ENCODE measurements at places on chromosomes 12 and 14.
A peak's percentile ranks its signal among the peaks of the same experiment; 100 is the strongest.

- no peak for DNase-seq
These were observed 142.1 kb downstream of the KIF21A start for GRCh38 chr12:39300799-39301198.

DNA sequence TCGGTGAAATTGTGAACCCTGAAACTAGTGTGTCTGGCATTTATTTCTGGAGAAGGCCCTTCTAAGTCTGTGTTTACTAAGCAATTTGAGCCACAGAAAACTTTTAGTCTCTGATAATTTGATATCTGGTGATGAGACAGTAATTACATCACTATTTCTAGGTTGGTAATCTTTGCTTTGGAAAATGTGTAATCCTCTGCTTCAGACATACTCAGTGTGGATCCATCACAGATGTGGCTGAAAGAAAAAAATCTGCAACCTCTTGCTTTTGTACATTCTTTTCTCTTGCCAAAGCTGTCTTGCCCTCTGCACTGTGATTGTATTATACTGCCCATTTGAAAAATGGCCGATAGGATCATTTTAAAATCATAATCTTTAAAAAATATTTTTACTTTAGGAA is 78.1 kb downstream of the PELI2 start:
- no peak for DNase-seq

GRCh38 chr12:51730745-51731144 is 117.8 kb downstream of the FIGNL2 start:
- DNase-seq: no peak

DNA sequence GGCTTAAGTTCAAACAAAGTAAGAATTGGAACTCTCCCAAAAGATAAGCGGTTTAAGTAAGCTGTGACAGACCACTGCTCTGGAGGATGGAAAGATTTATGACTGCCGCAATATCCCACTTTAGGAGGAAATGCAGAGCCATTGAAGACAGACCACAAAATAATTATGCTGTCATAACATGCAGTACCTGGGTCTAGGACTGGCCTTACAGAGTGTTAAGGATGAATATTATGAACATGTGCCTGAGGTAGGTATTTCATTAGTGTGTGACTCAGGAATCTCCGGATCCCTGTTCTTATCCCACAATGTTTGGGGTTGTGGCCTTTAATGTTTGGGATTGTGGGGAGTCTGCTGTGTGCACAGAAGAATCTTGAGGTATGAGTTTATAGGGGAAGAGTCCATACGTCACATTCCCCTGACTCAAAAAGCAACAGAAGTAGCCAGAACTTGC is 114.9 kb downstream of the SAMD4A start:
- DNase-seq: no peak

DNA sequence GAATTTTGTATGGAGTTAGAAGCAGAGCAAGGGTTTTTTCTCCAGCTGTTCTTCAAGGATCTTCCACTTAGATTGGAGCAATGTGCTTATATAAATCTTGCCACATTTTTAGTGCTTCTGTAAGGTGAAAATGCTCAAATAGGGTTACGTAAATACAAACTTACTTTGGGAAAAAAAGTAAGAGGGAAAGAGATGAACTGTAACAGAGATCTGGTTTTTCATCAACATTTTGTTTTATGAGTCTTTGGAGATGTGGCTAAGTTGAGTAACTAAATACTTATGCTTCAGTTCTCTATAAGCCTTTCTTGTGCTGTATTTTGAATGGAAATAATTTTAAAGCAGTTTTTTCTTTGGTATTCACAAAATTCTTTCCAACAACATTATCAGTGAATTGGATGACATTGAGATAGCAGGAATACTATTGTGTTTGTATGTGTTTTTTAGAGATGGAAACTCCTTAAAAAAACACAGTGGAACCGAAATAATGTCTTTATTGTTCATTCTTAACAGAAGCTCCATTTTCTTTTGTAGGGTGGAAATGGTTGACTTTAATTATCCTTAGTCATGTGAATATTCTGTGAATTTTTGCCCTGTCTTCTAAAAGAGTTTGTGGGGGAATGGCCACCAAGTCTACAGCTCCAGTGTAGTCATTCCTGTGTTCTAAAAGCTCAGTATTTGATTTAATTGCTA is 45.7 kb downstream of the NPAS3 start:
- no peak for DNase-seq

DNA sequence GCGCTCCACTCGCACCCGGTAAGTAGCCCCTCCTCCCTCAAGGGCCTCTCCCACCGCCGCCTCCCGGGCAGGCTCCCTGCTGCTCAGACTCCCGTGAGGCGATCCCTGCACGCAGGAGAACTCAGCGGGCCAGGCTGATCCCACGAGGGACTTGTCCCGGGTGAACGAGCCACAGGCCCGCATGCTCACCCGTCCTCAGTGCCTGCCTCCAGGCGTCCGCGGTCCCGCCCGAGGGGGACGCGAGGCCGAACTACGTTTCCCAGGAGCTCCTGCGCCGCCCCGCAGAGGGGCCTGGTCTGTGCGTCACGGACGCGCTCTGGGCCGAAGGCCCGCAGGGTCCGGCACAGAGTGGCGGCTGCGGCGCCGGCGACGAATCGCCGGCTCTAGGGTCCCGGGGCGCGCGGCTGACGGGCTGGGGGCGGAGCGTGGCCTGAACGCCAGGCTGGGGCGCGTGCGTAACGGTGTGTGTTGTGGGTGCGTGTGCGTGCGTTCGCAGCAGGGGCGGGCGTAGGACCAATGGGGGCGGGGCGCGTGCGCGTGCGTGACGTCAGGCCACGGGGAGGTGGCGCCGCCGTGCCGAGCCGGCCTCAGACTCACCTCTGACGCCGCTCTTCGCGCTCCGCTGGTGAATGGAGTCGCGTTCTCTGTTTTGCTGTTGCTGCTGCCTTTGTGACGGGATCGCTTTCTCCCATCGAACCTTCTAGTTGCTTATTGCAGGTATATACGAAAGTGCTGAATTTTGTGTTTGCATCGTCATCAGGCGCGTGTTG is at the start of the genes ZNF10 and ZNF891:
Gene ZNF10, plus strand, starts transcription at position 590 of the 770 bp plus-strand sequence. CDS start 13,866 bp downstream, outside the sequence.
Gene ZNF891, minus strand, starts transcription at position 237 of the 770 bp plus-strand sequence. CDS start 8,356 bp downstream, outside the sequence.
- peak; percentile 91 for DNase-seq

GRCh38 chr14:104392001-104392395 is 187.6 kb upstream of the C14orf180 start:
- no peak for DNase-seq

- DNase-seq: no peak
These were observed 37.3 kb upstream of the DCN start for GRCh38 chr12:91219919-91220318.

GRCh38 chr12:130667421-130667960 is 48.6 kb downstream of the RIMBP2 start:
- no peak for DNase-seq

DNA sequence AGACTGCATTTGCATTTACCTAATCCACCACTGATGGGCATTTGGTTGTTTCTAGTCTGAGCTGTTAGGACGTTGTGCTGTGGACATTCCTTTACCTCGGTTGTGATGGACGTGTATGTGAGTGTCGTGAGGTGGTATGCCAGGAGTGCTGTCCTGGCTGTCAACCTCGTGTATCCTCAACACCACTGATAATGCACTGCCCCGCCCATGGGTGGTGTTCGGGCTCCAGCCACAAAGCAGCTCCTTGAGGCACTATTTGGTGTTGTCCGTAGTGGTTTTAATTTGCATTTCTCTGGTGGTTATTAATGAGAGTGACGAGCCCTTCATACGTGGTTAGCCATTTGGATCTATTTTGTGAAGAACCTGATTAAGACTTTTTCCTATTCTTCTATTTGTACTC is 87.6 kb downstream of the PPP2R5C start:
- no peak for DNase-seq

- no peak for DNase-seq
These were observed 958.4 kb downstream of the SLC6A15 start for GRCh38 chr12:83954071-83954789.

DNA sequence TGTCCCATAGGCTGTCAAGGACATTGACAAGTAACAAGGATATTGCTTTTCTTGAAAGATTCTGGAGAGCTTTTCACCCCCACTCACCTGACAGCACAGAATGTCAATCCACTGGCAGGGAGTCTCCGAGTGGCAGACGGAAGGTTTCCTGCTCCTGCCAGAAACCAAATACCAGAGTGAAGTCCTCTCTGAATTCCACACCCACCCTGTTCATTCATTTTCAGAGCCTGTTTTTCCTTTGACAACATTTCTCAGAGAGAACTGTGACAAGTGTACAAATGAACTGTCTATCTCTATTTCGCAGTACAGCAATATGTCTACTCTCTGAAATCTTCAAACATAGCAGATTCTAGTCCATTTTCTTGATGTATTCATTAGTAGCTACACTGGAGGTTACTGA is 26.2 kb upstream of the BICD1 start:
- no peak for DNase-seq

DNA sequence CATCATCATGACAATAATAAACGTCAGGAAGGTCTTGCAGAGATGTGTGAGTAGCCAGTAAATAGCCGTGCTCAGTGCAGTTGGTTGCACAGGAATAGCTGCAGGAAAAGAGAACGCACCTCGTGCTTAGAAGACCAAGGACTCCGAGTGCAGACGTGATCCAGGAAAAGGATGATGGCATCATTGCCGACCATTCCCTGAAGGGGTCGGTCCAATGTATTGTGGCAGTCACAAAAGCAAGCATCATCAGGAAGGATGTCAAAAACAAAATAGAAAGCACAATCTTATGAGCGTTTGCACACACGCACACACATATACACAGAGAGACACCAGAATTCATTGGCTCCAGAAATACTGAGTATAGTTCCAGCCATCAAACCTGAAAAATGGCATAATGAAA is 12.8 kb downstream of the DUSP6 start:
- no peak for DNase-seq

DNA sequence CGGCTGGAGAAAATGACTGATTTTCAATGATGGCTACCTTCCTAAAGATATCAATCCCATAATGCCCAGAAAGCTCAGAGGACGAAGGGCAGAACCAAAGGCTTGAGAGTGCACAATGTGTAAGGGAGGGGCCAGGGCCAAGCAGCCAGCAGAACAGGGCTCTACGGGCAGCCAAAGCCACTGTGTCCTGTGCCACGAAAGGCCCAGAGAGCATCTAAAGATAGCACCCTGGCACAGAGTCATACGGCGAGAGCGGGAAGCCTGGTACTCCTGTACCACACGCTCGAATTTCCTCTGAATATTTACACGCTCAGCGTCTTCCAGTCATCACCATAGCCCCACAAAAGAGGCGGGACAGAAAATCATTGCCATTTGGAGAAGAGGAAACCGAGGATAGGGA is 39.5 kb downstream of the PRMT8 start:
- DNase-seq: no peak

GRCh38 chr12:64232196-64232595 is 10.1 kb upstream of the KICS2 start:
- no peak for DNase-seq

GRCh38 chr14:51432302-51432948 is 192.4 kb downstream of the TMX1 start:
- no peak for DNase-seq

- DNase-seq: no peak
These were observed 56.7 kb upstream of the KCNMB4 start for GRCh38 chr12:70309348-70309747.

GRCh38 chr12:121769831-121770301 is 23.6 kb downstream of the RHOF start:
- no peak for DNase-seq

DNA sequence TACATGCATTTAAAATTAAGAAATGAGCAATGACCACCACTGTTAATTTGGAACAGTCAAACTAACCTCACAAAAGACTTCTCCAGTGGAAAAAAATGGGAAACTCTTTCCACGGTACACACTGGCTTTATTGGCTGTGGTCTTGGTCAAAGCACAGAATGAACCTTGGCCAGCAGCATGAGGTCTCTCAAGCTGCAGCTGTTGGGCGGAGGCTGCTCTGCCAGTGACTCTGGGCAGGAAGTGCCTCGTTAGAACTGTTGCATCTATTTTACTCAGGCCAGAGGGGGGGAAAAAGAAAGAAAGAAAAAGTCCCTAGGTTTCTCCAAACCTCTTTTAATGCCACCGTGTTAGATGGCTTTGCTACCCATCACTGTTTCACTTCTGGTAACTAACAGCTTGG is 279.8 kb upstream of the DIO2 start:
- DNase-seq: no peak

DNA sequence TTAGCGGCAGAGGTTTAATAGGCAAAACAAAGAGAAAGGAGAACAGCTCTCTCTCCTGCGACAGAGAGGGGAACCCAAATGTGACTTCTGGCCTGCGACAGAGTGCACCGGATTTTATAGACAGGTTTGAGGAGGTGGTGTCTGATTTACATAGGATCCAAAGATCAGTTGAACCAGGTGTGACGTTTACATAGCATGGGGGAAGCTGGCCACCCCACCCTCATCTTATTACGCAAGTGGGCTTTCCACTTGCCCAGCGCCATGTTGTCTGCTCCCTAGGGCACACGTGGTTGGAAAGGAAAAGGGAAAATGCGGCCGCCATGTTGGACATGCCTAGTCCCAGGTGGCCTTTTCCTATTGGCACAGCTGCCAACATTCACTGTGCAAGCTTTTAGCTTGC is 17.4 kb downstream of the BCL2L14 start:
- no peak for DNase-seq

- no peak for DNase-seq
These were observed 153.2 kb upstream of the PRICKLE1 start for GRCh38 chr12:42742716-42743115.

GRCh38 chr14:70981000-70981952 is 74.0 kb downstream of the PCNX1 start:
- no peak for DNase-seq

DNA sequence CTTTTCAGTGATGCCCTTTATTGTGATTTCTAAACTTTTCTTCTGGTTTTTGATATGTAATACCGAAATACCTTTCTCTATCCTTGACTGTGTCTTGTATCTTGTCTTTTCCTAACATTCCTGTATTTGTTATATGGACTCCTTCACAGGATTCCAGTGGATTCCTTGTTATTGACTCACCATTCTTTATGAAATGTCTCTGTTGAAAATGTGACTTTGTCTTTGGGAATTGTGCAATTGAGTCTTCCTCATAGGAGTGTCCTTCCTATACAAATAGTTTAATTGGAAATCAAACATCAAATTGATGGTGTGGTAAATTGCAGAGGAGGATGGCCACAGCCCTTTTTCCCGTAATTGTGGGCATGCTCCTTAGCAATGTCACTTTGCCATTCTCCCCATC is 296.6 kb upstream of the KITLG start:
- no peak for DNase-seq

GRCh38 chr12:101714877-101715444 is 17.5 kb downstream of the CHPT1 start:
- no peak for DNase-seq

DNA sequence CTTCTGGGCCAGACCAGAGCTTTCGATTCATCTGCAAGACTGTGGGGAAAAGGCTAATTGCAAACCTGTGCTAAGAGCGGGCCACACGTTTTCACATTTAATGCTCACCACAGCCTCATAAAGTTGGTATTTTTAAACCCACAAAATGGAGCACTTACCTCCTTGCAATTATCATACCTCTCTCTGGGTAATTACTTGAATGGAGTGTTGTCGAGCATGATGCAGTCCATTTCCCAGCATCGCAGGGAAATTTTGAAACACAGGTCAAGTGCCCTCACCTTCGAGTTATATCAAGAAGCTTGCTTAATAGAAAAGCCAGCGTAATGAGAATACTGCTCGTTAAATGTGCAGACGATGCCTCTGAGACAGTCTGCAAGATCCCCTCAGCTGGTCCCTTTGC is 8.8 kb upstream of the IFI27L2 start:
- DNase-seq: no peak

- DNase-seq: no peak
These were observed 46.2 kb downstream of the BCAT1 start for GRCh38 chr12:24902511-24903328.

Measured in NCI-H1930 (cell line).